Pulmonary artery endothelial cell (primary cell): ENCODE measurements at places on chromosomes 3 and 15.

DNA sequence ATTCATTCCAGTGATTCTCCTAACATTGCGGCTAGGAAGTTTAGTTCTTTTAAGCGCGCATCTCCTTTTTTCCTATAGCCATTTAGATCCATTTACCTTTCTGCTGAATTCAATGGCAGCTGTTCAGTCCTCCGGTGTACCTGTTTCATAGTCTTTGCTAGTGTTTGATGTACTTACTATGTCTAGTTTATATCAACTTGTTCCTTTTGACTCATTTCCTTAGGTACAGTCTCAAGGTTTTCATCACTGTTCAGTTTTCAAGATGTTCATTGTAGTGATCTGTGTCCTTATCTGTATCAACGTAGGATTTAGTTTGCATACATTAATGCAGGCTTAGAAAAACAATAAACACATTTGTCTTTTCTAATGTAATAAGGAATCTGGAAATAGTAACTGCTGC, 59.0 kb upstream of the MBNL1 start:
- no peak for DNase-seq

- peak; percentile 85 for DNase-seq
Measured at GRCh38 chr3:161069511-161070251, 35.5 kb downstream of the B3GALNT1 start.

- DNase-seq: no peak
Measured at GRCh38 chr3:17052363-17052762, 167.6 kb downstream of the PLCL2 start.

GRCh38 chr3:64594134-64594533, 93.7 kb downstream of the ADAMTS9 start:
- DNase-seq: no peak

- DNase-seq: no peak
Measured at GRCh38 chr15:55348281-55348778, 29.3 kb downstream of the PIGB start.

- DNase-seq: no peak
Measured at GRCh38 chr3:94115482-94115881, 52.6 kb downstream of the NSUN3 start.

DNA sequence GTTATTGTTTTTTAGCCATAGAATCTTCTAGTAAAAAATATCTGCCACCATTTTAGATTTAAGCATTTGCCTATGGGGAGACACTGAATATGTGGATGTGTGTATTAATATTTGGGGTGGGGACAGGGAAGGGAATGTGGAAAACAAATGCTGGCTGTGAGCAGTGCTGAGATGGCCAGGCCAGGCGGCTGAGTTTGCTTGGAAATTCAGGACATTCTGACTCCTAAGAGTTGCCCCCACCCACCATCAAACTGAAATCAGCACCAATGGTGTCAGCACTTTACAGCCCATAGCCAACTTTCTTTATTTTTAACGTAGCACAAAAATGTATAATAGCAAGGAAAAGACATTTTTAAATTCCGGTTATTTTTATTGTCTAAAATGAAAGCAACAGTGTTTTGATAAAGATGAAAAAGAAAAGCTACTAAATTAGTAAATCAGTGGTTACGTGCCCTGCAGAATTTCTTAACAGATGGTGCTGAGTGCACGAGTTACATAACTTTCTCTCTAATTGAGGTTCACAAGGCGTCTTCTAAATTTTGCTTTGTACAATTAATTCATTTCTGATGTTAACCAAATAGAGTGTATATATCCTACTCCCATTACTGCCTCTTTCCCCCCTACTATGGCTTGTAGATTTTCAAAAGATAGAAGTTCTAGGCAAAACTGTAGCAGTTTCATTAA, 34.0 kb downstream of the B3GALNT1 start:
- DNase-seq: no peak

DNA sequence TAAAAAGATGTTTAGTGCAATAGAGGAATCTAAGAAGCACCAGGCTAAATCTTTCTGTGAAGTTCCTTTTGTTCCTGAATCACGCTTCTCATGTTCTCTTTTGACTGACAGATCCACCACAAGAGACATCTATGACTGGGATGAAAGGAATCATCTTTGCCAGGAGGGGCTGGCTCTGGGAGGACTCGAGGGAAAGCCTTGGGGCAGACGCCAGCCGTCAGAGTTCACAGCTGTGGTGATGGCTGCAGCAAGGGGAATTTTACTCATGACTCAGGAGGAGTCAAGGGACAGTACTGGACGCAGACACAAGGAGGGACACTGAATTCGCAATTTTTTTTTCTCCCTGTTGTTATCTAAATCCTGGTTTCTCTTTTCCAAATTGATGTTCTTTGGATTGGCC, 38.7 kb downstream of the C3orf38 start:
- no peak for DNase-seq

GRCh38 chr3:55549177-55549576, 62.1 kb upstream of the WNT5A start:
- DNase-seq: no peak

DNA sequence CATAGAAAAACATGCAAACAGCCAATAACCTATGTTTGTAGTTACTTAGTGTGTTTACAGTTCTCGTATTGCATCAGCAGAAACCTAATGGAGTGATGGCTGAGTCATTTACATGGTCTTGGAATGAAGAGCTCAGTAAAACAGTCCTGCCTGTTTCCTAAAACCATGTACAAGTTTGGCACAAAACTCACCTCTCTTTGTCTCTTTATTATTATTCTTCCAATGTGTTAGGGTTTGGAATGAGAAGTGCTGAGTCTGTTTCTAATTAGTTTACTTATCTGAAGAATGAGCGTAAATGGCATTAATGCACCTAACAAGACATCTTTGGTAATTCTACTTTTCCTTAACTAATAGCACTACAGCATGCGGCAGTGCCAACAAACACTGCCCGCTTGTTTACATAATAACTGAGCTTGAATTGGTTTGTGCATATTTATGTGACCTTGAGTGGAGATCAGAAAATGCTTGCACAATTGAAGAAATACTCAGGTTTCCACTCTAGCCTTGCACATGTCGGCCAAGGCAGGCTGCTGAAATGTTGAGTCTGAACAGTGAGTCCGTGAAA, 385.4 kb upstream of the SEMA6D start:
- no peak for DNase-seq

DNA sequence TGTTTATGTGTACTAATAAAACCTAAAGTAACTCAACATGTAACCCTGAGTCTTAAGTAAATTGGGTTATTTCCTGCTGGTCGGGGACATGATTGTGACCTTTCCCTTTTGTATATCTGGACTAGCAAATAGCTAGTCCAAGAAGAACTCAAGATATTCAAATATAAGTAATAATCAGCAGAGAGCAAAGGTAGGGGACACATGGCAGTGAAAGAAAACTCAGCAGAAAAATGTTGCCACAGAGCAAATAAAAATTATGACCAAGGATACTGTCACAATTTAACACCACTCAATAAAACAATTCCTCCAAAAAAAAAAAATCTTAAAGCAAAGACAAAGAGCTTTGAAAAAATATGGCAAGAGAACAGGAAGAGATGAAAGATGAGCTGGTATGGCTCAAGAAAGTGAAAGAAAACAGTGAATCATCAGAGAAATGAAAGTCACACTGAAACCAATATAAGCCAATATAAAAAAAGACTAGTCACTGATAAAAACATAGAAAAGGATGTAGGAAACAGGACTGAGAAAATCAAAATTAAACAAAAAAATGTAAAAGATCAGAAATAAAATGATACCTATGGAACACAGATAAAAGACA, 43.4 kb downstream of the HLTF start:
- DNase-seq: peak; percentile 24

DNA sequence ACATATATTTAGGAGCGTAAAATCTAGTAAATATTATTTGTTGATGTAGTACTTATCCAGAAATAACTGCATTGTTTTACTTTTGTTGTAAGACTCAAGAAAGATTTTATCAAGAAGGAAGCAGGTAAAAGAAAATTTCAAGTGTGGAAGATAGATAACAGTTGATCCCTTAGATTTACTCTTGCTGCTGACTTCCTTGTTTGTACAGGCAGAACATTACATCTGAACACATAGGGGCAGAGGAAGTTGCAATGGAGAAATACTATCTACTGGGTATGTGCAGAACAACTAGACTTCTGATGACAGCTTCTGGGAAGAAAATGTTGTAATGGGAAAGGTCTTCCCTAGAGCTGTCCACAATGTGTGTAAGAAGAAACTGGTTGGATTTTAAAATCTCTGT, 350.6 kb downstream of the NLGN1 start:
- peak; percentile 55 for DNase-seq

- DNase-seq: no peak
Measured at GRCh38 chr15:77104155-77104554, 33.2 kb upstream of the TSPAN3 start.

GRCh38 chr3:197795200-197795599, 4.1 kb downstream of the LRCH3 start:
- DNase-seq: no peak

DNA sequence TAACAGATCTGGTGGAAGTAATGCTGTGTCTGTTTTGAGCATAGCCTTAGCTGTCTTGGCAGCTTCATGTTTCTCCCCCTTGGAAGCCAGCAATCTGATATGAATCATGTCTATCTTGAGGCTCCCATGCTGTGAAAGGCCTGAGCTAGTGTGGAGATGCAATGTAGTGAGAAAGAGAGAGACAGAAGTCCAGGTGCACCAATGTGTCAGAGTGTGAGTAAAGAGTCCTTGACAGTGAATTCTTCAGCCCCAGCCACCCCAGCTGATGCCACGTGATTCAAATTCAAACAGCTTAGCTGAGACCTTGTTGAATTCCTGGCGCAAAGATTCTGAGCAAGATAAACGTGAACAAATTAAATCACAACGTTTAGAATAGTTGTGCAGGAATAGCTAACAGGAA, 704.2 kb downstream of the EDEM1 start:
- DNase-seq: no peak

- DNase-seq: peak; percentile 10
Measured at GRCh38 chr3:144265542-144266100, 294.0 kb downstream of the DIPK2A start.

DNA sequence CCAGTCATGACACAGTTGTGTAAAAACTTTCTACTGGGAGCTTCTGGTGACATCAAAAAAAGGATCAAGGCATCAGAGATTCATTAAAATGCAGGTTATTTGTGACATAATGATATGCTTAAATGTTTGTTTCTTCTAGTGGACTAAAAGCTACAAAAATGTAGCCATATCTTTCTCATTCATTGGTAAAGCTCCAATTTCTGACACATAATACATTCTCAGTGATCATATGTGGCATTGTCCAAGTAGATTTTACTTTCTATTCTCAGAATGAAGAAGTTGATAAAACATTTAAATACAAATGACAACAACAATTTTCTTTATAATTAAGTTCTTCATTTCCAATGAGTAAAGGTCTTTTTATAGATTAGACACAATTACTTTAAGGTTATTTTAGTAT, 71.0 kb upstream of the ARHGEF26 start:
- DNase-seq: no peak

DNA sequence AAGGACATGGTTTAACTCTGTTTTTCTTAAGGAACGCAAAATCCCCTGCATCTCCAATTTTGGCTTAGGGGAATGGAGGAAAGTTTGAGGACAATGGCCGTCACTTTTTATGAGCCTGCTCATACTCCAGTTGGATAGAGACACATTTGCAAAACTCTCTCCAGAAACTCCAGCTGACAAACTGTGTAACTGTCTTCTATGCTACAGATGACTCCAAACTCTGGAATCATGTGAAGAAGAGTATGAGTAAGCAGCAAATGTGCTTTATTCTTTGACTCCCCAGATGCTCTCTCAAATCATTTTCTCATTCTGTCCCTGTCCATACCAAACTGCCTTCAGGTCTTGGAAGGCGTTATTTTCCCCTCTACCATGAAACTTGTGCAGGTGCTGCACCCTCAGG, 226.5 kb upstream of the GPR149 start:
- no peak for DNase-seq

- DNase-seq: no peak
Measured at GRCh38 chr15:47411733-47412132, 305.6 kb upstream of the SEMA6D start.

DNA sequence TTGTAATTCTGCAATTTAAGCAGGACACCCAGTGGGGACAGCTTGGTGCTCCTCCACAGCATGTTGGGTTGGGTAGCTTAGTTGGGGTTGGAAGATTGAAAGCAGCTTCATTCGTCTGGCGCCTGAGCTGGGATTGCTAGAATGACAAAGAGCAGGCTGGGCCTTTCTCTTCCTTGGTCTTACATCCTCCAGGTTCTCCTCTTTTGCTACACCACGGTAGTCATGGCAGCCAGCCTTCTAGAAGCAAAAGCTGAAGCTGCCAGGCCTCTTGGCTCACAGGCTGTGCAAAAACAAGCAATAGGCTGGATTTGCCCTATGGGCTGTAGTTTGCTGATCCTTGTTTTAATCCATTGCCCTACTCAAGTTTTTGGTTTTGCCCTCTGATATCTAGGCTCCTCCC, 3.2 kb upstream of the ANXA2 start:
- no peak for DNase-seq

- DNase-seq: no peak
Measured at GRCh38 chr3:96449346-96449745, 365.0 kb upstream of the EPHA6 start.

DNA sequence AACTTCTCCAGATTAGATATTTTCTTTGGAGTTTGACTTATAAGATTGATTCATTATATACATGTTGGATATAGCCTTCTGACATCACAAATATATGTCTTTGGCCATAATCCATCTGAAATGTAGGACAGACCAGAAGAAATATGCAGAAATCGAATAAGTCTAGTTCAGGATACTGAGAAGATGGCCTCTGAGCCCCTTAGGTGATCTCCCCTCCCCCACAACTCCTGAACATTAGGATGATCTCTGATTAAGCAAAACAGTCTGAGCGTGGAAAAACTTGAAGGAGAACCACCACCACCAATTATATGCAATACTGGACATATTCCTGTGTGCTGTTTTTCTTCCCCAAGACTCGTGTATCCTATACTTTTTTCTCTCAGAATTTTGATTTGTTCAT, 3.2 kb downstream of the SETD5 start:
- no peak for DNase-seq
